Activated CD4-positive, alpha-beta memory T cell treated with anti-CD3 and anti-CD28 coated beads, Interleukin-2, amount 10 ng/mL, durations not matched to agents 7 days and 5 days (primary cell): ENCODE measurements at places on chromosomes 13 and 19.

GRCh38 chr19:27971071-27971470, 1241.9 kb downstream of the UQCRFS1 start:
- no peak for DNase-seq

GRCh38 chr13:105403086-105403485, 1132.4 kb downstream of the EFNB2 start:
- DNase-seq, result no peak

- peak; percentile 8 for DNase-seq
Measured at GRCh38 chr13:111912453-111912866, 154.5 kb upstream of the SOX1 start.

DNA sequence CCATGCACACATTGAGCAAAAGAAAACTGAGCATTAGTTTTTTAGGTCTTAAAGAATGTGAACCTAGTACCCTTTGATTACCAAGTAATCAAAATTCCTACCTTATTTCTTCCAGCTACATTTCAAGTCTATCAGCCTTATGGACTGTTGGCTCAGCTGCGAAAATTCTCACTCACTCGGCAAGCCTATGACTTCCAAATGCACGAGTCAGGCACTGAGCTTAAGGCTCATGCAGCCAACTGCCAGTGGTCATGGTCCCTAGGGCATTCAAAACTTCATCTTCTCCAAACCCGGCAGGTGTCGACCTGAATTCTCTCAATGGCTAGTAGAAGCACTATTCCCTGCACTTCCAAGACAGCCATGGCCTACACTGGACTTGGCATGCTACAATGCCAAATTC, 41.2 kb downstream of the RUBCNL start:
- DNase-seq, result no peak

- DNase-seq, result no peak
Measured at GRCh38 chr19:38592940-38593339, 24.8 kb downstream of the MAP4K1 start.

DNA sequence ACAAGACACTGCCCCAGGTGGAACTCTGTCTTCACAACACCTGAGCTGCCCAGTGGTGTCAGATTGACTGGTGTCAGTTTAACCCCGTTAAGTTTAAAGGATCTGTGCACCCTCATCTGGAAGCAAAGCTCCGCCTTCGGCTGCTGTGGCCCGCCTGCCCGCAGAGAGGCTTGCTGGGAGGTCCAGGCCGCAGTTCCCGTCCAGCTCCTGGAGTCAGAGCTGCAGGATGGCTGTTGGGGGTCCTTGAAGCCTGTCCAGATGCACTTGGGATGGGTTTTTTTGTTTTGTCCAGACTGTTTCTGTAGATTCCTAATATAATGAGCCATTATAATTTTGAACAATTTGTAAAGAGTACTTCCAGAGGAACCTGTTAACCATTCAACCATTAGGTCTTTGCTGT, 16.1 kb downstream of the CUL4A start:
- DNase-seq, result no peak

GRCh38 chr13:47299304-47299703, 402.5 kb upstream of the HTR2A start:
- DNase-seq, result no peak

DNA sequence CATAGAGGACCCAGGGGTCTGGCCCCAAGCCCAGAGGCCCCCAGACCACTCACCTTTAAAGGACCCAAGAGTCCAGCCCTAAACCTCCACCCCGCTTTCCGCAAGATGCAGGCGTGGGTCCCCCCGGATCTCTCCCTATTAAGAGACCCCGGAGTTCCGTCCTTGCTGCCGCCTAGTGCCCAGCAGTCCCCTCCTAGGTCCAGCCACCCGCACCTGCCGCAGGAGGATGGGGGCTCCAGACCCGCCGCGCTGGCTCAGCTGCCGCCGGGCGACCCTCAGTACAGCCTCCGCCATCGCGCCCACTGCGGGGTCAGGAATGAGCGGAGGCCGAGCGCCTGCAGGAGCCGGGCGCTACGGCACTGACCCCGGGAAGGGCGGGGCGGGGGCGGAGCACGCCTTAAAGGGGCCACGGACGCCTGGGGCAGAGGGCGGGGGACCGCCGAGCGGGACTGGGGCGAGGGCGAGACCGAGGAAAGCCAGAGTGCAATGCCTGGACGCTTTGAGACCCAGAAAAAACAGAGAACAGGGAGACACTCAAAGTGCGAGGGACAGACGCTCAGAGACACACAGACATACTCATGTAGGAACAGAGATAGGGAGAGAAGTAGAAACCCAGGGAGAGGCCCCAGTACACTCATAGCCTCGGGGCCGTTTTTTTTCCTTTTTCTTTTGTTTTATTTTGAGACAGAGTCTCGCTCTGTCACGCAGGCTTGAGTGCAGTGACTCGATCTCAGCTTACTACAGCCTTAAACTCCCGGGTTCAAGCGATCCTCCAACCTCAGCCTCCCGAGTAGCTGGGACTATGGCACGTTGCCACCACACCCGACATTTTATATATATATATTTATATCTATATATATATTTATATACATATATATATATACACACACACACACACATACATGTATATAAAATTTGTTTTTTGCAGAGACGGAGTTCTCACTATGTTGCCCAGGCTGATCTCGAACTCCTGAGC, at the start of gene ETHE1:
Gene ETHE1 (minus strand): TSS at position 318 of the 976 bp plus-strand sequence. CDS start 24 bp downstream, at position 294.
- peak; percentile 83 for DNase-seq

DNA sequence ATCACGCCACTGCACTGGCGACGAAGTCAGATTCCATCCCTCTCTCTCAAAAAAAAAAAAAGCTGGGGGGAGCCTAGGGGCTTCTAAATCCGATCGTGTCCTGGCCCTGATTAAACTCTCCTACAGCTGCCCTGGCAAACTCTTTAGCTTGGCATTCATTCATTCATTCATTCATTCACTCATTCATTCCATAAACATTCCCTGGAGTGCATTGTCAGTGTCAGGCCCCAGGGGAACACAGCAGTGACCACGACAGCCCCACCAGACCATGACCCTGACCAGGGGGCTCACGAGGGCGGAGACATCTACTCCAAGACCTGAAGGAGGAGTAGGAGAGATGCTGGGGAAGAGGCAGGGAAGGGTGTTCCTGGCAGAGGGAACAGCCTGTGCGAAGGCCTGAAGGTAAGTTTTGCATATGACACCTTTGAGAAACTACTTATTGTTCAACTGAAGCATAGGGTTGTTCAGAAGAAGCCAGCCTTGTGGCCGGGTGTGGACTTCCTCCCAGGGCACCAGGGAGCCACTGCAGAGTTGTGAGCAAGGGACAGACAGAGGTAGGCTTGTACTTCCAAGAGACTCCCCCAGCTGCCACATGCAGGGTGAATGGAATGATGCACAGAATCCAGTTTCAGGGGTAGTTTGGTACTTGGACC, 24.5 kb downstream of the CEACAM16 start:
- DNase-seq, result no peak

DNA sequence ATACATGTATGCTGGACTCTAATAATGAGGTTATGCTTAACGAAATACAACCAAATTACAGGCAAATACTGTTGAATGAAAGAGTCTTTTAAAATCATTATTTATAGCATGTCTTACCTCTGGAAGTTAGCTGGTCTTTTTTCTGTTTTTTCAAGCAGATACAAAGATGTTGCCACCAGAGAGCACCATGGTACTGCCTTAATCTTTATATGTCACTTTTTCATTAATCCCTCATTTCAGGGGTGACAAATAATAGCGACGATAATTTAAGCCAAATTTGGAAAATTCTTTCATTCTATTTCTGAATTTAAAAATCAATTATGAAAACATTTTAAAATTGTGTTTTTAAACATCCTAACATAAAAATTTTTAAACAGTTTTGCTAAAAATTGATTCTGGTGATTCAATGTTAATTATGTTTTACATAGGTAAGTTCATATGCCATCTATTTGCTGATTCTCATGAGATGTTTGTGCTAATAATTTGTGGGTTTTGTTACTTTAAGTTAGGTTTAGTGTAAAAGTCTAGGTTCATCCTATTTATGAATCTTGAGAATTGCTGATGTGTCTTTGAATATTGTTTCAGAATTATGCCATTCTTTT, 379.3 kb upstream of the SGCG start:
- no peak for DNase-seq

DNA sequence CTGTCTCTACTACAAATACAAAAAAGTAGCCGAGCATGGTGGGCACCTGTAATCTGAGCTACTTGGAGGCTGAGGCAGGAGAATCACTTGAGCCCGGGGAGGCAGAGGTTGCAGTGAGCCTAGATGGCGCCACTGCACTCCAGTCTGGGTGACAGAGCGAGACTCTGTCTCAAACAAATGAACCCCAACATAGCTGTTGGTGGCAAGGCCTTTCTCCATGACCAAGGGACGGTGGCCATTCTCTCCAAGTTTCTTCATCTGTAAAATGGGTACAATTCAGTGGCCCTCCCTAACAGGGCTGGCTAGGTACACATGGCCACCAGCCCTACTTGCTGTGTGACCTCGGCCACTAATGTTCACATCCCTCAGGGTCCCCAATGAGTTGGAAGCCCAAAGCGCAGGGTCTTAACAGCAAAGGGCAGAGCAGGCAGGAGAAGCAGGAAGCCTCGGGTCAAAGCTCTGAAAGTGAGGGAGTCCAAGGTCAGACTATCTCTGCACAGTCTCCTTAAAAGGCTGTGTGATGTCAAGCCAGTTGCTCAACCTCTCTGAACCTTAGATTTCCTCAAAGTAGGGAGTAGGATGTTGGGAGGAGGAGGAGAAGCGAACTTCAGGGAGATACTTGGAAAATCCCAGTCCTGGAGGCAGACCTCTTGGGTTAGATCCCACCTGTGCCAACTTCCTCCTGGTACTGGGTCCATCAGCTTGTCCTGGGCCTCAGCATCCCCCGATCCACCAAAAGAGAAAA, 2.7 kb downstream of the JUND start:
- peak; percentile 61 for DNase-seq

GRCh38 chr13:53052675-53053074, 24.1 kb downstream of the OLFM4 start:
- no peak for DNase-seq

DNA sequence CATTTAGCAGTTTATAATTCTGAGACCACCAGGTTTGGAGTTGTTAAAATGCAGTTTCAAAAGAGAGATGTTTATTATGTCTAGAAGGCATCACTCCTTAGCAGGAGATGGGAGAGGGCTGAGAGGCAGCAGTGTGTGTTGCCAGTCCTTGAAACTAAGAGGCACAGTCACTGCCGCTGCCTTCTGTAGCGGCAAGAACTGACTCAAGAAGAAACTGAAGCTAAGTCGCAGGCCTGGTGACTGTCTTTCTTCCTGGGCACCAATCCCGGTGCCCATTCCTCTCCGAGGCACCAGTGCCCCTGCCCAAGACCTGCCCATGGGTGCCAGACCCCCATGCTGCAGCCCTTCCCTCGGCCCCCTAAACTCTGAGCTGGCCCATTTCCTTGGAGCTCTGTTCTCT, 20.1 kb downstream of the N4BP2L1 start:
- peak; percentile 26 for DNase-seq

DNA sequence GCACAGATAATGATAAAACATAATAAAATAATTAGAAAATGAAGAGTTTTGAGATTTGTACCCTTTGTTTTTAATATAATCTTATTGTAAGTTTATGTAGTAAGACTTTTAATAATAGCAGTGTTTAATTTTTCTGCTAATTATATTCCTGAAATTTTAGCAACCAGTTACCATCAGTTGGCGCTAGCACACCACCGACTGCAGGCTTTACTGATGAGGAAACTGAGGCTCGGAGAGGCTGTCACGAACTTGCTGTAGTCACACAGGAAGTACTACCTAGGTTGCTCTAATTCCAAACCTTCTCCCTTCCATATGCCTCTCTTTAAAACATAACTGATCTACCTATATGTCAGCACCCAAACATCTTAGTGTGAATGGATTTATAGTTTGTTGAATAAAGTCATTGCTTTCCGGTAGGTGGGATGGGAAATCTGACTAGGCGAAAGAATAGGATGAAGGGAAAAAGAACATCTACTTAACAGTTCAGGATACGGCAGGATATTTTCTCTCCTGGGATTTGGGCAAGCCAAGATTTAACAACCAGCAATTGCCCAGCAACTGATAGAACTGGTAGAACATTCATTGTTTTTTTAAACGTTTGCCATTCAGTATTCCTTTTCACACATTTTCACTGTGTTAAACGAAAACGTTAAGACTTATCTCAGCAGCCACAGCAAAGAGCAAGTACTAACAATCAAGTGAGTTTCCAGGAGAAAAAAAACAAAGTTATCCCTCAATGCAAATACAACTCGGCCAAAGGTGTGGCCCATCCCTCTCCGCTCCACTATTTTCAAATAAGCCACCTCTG, 822 bp upstream of the RFXAP start:
- DNase-seq, result no peak
